Adrenal gland (tissue), 19 donors: ENCODE measurements at places on chromosomes 7 and 10. TPM values are rescaled to one million over a fixed set of nuclear protein-coding genes. Genes with fewer than 3 reads are reported as not detected.
A peak's percentile ranks its signal among the peaks of the same experiment; 100 is the strongest.

DNA sequence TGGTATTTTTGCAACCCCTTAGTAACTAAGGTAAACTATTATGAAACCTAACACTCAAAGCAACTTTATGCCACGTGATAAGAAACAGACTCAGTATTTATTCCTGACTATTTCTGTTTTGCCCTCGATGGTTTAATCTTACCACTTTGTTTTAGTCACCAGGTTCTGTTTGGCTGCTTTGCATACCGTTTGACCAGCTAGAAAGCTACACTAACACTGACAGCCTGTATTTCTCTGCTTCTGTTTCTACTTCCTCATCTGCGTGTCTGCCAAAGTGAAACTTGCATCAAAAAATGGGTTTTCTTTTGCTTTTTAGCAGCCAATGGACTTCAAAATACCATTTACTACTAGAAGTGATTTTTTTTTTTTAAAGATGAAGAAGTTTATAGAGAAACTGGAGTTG is 802.5 kb downstream of the GRM8 start:
- no peak for DNase-seq

DNA sequence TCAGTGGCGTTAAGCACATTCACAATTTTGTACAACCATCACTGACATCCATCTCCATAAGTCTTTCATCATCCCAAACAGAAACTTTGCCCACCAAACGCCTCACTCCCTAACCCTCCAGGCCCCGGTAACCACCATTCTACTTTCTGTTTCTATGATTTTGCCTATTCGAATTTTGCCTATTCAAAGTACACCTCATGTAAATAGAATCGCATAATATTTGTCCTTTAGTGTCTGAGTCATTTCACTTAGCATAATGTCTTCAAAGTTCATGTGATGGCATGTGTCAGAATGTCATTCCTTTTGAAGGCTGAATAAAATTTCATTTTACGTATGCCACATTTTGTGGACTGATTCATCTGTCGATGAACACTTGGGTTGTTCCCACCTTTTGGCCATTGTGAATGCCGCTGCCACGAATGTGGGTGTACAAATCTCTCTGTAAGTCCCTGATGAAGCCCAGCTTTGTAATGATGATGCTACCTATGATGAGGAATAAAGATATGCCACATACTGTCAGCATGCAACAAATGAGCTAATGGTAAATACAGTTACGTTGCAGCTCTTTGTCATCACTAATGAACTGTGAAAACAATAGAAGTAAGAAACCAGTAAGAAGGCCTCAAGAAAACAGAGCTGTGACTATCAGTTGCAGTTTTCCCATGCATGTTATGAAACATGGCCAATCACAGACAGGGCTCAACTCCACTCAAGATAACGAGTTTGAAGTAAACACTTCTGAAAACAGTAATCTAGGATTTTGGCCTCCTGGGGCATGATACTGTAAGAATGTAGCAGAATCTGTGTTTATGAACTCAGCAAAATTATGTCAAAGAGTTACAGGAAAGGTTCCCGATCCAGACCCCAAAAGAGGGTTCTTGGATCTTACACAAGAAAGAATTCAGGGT is 120.0 kb downstream of the ADAM12 start:
- DNase-seq, result no peak

Gene GPR158
- total RNA-seq, result 2.5 TPM

Gene CHAT
- total RNA-seq, result not detected

Gene ZNF117
- total RNA-seq, result 12.0 TPM

GRCh38 chr10:131196176-131196885 is 115.2 kb downstream of the TCERG1L start:
- peak; percentile 2 for DNase-seq

DNA sequence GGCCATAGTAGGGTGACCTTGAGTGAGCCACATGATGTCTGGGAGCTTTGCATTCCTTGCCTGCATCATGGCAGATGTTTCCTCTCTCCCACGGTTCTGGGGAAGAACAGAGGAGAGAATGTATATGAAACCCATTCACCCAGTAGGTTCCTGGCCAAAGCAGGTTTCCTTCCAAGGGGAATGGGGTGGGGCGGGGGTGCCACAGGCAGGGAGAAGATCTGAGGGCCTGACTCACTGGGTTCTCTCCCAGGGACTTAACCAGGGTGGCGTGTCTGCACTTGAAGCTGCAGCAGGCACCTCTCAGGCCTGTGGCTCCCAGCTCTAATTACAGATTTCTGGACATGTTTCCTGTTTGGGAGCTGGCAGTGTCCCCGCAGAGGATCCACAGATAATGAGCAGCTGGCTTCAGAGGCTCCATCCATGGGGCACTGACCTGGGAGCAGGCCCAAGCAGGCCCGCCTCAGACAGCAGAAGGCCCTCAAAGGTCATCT is 50.2 kb upstream of the ZMIZ1 start:
- DNase-seq, result no peak
